Activated CD4-positive, alpha-beta T cell treated with anti-CD3 and anti-CD28 coated beads for 36 hours (primary cell): ENCODE measurements at places on chromosomes 2 and 18. TPM values are rescaled to one million over a fixed set of nuclear protein-coding genes. Genes with fewer than 3 reads are reported as not detected.

DNA sequence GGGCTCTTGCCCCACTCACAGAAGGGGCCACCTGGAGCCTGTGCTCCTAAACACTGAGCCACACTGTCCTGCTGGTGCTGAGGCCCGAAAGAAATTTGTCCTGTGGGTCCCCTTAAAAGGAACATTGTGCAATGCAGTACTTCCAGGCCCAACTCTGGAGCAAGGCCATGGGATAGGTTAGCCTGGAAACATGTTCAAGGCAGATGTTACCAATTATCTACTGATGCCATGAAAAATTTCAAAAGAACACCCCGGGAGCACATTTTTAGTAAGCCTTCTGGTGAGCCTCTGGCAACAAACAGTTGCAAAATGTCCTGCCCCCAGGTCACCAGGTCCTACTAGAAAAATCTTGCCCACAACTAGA is 12.3 kb upstream of the PTMA start:
- H3K27ac ChIP-seq: no peak overlapping the region
- DNase-seq: no peak
- H3K36me3 ChIP-seq: no peaks in the 10 kb centered on the region
- no peaks in the 10 kb centered on the region for H3K4me1 ChIP-seq

DNA sequence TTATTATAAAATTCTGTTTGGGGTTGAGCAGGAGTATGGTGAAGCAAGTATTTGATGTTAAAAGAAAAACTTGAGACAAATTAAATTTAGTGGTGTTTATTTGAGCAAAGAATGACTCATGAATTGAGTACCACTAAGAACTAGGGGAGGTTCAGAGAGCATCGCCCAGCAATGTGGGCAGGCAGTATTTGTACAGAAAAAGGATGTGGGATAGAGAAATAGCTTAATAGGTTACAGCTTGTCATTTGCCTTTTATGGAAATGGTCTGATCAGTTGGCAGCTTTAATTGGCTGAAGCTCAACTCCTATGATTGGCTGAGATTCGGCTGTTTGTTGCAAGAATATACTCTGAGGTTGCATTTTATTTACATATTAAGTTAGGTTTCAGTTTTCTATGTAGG is 68.2 kb downstream of the LRATD1 start:
- DNase-seq: no peak
- no peaks in the 10 kb centered on the region for H3K4me1 ChIP-seq
- no peaks in the 10 kb centered on the region for H3K36me3 ChIP-seq
- H3K27me3 ChIP-seq: no peaks in the 10 kb centered on the region

GRCh38 chr2:205994344-205994743 is 91.6 kb downstream of the INO80D start:
- no peak for DNase-seq
- no peak overlapping the region for H3K27ac ChIP-seq
- no peaks in the 10 kb centered on the region for H3K27me3 ChIP-seq

Gene TTN
- 1.6 TPM for total RNA-seq

DNA sequence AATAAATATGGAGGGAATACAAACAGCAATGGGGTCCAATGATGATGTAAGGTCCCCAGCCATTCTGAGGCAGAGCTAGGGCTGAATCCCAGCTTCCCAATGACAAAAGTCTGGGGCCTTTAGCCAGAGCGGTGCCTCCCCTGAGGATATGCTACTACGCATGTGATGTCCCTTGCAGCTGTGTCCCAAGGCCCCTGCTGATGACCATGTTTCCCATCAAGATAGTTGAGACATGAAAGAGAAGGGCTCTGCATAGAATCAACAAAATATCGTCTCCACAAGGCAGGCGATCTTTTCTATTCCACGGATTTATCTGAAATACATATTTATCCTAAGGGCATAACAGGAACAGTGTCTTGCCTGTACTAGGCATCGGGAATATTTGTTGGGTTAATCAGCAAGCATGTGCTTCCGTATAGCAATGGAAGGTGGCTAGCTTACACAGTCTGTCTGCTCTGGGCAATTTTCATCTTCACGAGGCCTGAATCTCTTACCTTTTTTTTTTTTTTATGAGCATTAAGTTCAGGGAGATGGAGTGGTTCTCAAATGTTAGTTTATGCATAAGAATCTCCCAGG is 284.6 kb downstream of the CNTNAP5 start:
- H3K4me1 ChIP-seq: no peaks in the 10 kb centered on the region
- H3K27me3 ChIP-seq: no peaks in the 10 kb centered on the region

GRCh38 chr2:7956126-7956689 is 725.6 kb upstream of the ID2 start:
- no peaks in the 10 kb centered on the region for H3K27me3 ChIP-seq
- H3K4me1 ChIP-seq: no peaks in the 10 kb centered on the region
- DNase-seq: no peak
- no peaks in the 10 kb centered on the region for H3K36me3 ChIP-seq

Gene PHLPP1
- total RNA-seq: 6.8 TPM

DNA sequence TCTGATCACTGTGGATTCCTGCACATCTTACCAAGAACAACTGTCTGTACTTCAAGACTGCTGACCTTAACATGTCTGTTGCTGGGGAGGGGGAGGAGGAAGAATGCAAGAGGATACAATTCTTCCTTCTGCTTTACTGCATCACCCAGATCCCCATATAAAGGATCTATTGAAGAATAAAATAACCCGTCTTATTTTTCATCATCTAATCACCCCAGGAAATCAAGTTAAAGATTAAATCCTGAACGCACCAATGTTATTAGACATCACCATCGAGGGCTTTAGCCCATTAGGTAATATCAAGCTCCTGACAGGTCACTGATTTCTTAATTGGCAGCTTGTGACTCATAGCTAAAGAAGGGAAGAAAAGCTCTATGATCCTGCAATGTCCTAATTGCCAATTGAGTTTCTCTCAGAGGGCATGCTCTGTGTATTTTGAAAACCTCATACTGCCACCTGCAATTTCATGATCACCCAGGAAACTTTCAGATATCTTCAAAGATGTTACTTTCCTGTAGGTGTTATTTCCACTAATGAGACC is 75.4 kb upstream of the KCNE4 start:
- no peak for DNase-seq
- peaks cover 10% of the 10 kb centered on the region for H3K27me3 ChIP-seq
- H3K4me1 ChIP-seq: no peaks in the 10 kb centered on the region
- H3K36me3 ChIP-seq: no peaks in the 10 kb centered on the region
- H3K27ac ChIP-seq: no peak overlapping the region

GRCh38 chr2:65602603-65603235 is 170.3 kb upstream of the SPRED2 start:
- no peak overlapping the region for H3K4me3 ChIP-seq
- no peaks in the 10 kb centered on the region for H3K27me3 ChIP-seq
- H3K27ac ChIP-seq: no peak overlapping the region
- H3K36me3 ChIP-seq: no peaks in the 10 kb centered on the region

DNA sequence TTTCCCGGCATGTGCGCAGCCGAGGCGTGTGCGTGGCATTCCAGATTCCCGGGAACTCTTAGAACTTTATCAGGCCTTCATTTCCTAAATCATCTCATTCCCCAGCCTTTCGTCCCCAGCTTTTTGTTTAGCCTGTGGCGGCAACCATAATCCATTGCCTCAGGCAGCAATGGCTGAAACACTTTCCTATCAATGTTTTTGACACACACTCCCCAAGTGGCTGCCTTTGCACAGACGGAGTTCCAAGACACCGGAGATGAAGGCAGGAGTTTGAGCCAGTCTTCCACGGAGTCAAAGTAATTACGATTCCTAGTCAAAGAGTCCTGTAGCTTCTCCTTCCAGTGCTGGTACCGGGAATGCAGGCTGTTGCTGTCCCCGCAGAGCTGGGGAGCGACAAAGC is 64.8 kb downstream of the KCNG2 start:
- H3K27me3 ChIP-seq: peaks cover 2% of the 10 kb centered on the region
- H3K4me1 ChIP-seq: no peaks in the 10 kb centered on the region
- no peak overlapping the region for H3K4me3 ChIP-seq

Gene RMND5A
- 35.0 TPM for total RNA-seq

DNA sequence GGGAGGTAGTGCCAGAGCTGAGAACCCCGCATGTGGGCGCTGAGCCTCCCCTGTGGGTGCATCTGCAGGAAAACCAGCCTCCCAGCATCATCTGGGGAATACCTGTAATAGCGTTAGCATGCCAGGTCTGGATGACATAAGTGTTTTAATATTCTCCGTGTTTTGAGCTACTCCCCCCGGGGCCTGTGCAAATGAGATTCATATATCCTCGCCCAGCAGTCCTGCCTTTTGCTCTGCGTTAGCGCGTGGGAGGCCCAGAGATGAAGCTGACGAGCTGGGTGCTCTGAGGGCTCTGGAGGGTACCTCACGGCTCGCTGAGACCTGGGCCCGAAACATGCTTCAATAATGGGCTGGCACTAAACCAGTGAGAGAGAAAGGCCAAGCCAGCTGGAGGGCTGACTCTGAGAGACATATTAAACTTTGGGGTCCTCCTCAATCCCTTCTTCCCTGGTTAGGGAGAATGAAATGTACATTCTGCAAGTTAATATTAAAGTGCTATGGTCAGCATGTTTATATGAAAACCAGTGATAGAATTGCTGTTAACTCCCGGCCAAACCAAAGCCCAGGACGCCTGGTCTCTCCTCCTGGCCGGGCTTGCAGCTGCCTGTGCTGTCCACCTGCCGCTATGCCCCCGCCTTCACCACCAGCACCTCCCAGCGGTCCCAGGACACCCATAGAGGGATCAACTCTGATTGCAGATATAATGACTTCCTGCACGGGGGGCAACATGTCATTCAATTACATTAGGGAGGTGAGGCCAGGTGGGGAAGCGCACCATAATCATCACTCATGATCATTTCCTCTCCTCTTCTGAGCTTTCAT is 77.0 kb downstream of the EDAR start:
- no peaks in the 10 kb centered on the region for H3K27me3 ChIP-seq
- no peak overlapping the region for H3K27ac ChIP-seq
- peaks cover 3% of the 10 kb centered on the region for H3K4me1 ChIP-seq
- no peak overlapping the region for H3K4me3 ChIP-seq
- peaks cover 2% of the 10 kb centered on the region for H3K36me3 ChIP-seq

GRCh38 chr2:165796129-165796528 is 2.1 kb upstream of the GALNT3 start:
- no peak overlapping the region for H3K4me3 ChIP-seq
- H3K27me3 ChIP-seq: peaks cover 35% of the 10 kb centered on the region
- peaks cover 15% of the 10 kb centered on the region for H3K4me1 ChIP-seq
- peaks cover 3% of the 10 kb centered on the region for H3K36me3 ChIP-seq
- H3K27ac ChIP-seq: no peak overlapping the region

- peaks cover 9% of the 10 kb centered on the region for H3K4me1 ChIP-seq
- H3K36me3 ChIP-seq: no peaks in the 10 kb centered on the region
- H3K27me3 ChIP-seq: peaks cover 14% of the 10 kb centered on the region
These were observed 17.3 kb upstream of the CRIM1 start for GRCh38 chr2:36338124-36338826.

DNA sequence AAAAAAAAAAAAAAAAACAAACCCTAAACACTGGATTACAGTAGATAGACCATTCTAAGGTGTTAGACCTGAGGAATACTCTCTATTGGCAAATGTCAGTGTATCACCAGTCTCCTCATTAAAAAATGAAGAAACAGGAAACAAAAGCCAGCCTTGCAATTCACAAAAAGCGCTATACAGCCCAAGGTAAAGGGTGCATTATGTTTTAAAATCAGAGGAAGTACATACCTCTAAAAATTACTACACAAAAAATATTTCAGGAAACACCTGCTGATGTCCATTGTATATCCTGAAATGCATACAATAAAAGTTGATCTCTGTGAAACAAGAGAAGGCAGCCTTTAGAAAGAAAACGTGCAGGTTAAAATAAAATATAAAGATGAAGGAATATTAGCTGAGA is 54.9 kb upstream of the TSPYL6 start:
- H3K27me3 ChIP-seq: peaks cover 3% of the 10 kb centered on the region
- H3K4me1 ChIP-seq: no peaks in the 10 kb centered on the region
- DNase-seq: no peak
- H3K36me3 ChIP-seq: no peaks in the 10 kb centered on the region

DNA sequence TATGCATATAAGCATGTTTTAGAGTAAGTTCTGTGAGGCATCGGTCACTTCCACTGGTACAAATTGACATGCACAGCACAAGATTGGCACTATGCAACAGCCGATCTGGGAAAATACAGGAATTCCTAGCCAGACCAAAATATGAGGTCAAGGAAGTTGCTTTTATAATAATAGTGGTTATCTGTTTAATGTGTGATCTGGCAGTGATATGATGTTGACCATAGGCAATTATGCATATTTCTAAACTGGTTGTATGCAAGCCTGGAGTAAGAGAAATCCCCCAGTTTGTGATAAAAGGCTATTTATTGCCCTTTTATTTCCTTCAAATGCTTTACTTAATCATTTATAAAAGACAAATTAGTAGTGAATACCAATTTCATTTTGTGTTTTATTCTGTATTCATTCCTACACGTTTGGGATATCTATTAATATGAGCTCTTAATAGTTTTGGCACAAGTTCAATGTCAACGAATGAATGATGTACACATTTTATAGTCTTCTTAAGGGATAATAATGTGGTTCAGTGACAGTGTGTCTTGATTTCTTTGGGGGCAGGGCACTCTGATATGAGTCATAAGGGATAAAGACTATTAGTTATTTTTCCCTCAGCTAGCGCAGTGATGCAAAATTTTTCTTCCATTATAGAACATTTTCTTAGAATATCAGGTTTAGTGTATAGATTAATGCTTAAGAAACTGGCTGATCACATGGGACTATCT is 34.7 kb upstream of the ZEB2 start:
- no peaks in the 10 kb centered on the region for H3K36me3 ChIP-seq
- DNase-seq: no peak
- peaks cover 6% of the 10 kb centered on the region for H3K27me3 ChIP-seq
- H3K27ac ChIP-seq: no peak overlapping the region

Gene COLEC12
- total RNA-seq: not detected

DNA sequence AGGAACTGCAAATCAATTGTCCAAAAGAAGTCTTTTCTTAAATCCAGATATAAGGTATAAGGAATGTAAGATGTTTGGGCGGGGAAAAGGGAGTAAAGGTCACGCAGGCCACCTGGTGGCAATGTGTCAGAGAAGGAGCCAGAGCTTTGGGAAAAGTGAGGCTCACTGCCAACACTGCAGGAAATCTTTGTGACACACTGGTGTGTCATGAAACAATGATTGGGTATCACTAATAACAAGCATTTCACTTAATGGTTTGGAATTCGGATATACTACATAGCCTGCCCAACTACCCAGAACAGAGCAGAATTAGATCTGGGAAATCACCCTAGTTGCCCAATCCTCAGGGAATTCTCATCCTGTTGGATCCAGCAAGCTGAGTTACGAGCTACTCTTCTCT is 61.0 kb downstream of the RBMS1 start:
- no peak overlapping the region for H3K4me3 ChIP-seq
- H3K27ac ChIP-seq: no peak overlapping the region
- peaks cover 51% of the 10 kb centered on the region for H3K4me1 ChIP-seq
- DNase-seq: no peak
- peaks cover 20% of the 10 kb centered on the region for H3K36me3 ChIP-seq
- no peaks in the 10 kb centered on the region for H3K27me3 ChIP-seq

Gene MOGAT1
- total RNA-seq: not detected

- H3K36me3 ChIP-seq: no peaks in the 10 kb centered on the region
- H3K4me3 ChIP-seq: no peak overlapping the region
- H3K27me3 ChIP-seq: peaks cover 7% of the 10 kb centered on the region
- H3K4me1 ChIP-seq: no peaks in the 10 kb centered on the region
- H3K27ac ChIP-seq: no peak overlapping the region
- no peak for DNase-seq
These were observed 237.8 kb upstream of the RAB6C start for GRCh38 chr2:129741623-129742022.
